ENCODE measurements at places on chromosomes 3 and 15.

DNA sequence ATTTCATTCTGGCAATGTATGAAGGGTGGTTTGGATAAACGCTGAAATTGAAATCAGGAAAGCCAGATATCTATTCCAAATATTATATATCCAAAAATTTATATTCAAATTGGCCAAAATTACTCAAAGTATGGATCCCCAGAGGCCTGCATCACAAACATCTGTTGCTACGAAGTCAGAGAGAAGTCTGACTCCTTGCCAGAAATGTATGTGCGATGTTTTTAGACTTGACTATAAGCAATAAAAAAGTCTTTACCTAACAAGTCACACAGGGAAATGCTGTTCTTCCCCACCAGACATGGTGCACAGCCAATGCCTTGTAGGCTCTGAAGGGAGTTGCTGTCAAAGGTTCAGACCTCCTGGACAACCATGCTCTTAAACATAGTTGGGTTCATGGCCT lies 533.1 kb downstream of the OTOL1 start:
- DNase-seq = no peak

- no peak for DNase-seq
Observed at GRCh38 chr15:83077491-83078230, 10.6 kb upstream of the BTBD1 start.

GRCh38 chr3:181726351-181727330 lies 14.9 kb downstream of the SOX2 start:
- DNase-seq = no peak

DNA sequence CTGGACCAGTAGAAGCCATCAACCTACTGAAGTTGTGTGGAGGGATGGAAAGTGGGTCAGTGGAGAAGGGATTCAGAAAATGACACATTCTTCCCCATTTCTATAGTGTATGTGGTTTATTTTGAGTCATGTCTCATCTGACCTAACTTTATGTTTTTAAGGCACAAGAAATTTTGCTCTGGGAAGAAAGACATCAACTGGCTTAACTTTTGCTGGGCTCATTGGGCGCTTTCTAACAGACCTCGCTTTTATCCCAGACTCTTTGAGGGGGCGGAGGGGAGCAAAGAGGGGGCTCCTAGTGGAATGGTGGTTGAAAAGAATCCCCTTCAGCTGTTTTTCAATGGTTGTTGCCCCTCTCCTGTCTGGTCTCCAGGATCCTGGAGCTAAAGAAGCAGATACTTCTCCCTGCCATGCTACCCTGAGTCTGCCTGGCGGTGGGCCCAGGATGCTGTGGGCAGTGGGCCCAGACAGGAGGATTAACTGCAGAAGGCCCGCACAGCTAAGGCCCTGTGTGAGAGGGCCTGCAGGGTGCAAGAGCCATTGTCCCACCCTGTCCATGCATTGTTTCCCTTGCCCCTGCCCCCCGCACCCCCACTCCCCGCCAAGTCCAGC lies 14.5 kb downstream of the CSRNP1 start:
- no peak for DNase-seq

DNA sequence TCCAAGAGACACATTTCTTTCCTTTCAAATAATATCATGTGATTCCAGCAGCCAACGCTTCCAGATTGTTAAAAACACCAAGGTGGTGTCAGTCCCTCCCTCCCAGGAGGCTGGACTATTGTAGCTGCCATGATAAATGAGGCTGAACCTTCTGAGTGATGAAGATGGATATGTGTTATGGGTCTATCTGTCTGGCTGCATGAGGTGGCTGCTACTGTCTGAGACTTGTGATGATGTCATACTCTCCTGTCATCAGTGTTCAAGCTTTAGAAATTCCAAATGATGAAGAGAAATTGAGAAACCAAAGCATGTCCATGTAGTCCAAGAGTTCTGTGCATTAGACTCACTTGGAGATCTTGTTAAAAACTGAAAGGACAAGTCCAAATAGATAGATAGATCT lies 683.0 kb downstream of the NTRK3 start:
- no peak for DNase-seq

DNA sequence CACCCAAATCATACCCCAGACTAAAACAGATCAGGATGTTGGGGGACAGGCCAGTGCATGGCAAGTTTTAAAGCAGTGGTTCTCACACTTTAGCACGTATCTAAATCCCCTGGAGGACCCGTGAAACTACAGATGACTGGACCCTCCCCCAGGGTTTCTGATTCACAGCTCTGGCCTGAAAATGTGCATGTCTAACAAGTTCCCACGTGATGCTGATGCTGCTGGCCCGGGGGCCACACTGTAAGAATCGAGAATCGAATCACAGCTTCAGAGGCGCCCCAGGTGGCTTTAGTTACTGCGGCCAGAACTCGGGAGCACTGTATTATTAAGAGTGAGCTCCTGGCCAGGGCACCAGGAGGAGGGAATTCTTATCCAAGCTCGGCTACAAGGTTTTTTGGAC lies 11.6 kb downstream of the ADAMTS17 start:
- DNase-seq = no peak

GRCh38 chr3:124972457-124972856 lies 37.9 kb upstream of the MUC13 start:
- DNase-seq = no peak

DNA sequence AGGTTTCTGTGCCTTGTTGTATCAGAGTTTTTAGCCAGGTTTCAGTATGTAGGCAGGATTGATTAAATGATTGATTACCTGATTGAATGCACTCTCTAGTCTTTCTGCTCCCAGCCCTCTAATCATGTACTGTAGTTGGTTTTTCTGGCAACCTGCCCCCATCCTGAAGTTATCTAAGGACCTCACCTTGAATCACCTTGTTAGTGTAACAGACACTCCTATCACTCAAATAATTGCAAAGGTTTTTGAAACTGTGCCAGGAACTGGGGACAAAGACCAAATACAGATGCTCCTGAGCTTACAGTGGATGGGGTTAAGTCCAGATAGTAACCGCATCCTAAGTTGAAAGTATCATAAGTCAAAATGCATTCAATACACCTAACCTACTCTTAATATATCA lies 141.5 kb upstream of the EIF1B start:
- DNase-seq = no peak

GRCh38 chr15:82643992-82644391 lies 3.2 kb downstream of the CPEB1 start:
- no peak for DNase-seq

- DNase-seq = no peak
Observed at GRCh38 chr15:82653483-82654168, 6.5 kb upstream of the CPEB1 start.

- no peak for DNase-seq
Observed at GRCh38 chr3:8273479-8273878, 228.1 kb upstream of the LMCD1 start.

- no peak for DNase-seq
Observed at GRCh38 chr3:121473001-121473400, 72.8 kb downstream of the POLQ start.

DNA sequence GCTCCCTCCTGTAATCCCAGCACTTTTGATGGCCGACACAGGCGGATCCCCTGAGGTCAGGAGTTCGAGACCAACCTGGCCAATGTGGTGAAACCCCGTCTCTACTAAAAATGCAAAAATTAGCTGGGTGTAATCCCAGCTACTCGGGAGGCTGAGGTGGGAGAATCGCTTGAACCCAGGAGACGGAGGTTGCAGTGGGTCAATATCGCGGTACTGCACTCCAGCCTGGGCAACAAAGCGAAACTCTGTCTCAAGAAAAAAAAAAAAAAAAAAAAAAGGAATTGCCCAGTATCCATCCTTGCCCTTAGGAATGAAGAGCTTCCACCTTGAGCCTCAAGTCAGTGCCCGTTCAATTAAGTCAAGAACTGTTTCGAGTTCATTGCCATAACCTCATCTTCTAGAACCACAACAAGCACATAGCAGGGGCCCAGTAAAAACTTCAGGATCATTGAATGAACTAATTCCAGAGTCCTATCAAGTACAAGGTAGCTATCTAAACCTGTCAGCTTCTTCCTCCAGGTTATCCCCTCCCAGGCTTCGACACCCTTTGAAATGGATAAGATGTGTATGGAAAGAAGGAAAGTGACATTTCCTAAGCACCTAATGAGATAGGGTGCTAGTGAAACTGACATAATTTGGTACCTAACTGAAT lies 826 bp downstream of the DBR1 start:
- DNase-seq = peak; percentile 14

- no peak for DNase-seq
Observed at GRCh38 chr15:94655249-94655880, 424.0 kb downstream of the MCTP2 start.

GRCh38 chr3:189883113-189883753 lies 237.5 kb downstream of the P3H2 start:
- DNase-seq = no peak

GRCh38 chr15:57551715-57552677 lies 39.7 kb upstream of the MYZAP start:
- peak; percentile 43 for DNase-seq

- peak; percentile 75 for DNase-seq
Observed at GRCh38 chr3:5138214-5138981, 16.3 kb downstream of the ARL8B start.

DNA sequence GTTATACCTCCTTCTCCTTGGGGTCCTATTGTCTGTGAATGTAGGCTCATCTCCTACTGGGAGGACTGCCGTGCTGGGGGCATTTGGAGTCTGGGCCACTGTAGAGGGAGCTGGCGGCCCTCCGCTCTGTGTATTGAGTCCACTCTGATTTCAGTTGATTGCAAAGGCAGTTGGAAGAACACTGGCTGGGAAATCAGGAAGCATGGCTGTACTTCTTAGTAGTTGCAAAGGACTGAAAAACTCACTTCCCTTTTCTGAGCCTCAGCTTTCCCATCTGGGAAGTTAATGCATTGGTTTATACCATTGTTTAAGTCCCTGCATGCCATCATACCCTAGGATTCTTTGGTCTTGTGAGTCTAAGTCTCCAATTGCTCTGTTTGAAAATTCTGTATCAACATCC lies 46.7 kb downstream of the TMED3 start:
- no peak for DNase-seq

- no peak for DNase-seq
Observed at GRCh38 chr3:165830746-165831145, 6.5 kb downstream of the BCHE start.

DNA sequence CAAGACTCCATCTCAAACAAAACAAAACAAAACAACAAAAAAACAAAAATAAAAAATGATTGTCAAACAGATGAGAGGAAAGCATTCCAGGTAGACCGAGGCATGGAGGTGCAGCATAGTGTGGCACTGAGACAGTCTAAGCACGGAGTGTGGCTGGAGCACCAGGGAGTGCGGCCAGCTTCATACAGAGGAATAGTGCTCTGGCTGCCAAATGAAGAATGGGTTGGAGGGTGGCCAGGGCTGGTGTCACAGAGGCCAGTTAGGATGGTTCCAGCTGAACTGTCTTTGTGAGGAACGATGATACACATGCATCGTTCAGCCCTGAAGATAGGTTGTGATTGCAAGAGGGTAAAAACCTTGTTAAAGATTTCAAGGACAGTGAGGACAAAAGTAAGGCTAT lies 28.3 kb downstream of the MITF start:
- no peak for DNase-seq

GRCh38 chr15:95868450-95868849 lies 462.1 kb upstream of the NR2F2 start:
- DNase-seq = no peak

GRCh38 chr3:109122690-109123089 lies 4.8 kb upstream of the MORC1 start:
- no peak for DNase-seq

DNA sequence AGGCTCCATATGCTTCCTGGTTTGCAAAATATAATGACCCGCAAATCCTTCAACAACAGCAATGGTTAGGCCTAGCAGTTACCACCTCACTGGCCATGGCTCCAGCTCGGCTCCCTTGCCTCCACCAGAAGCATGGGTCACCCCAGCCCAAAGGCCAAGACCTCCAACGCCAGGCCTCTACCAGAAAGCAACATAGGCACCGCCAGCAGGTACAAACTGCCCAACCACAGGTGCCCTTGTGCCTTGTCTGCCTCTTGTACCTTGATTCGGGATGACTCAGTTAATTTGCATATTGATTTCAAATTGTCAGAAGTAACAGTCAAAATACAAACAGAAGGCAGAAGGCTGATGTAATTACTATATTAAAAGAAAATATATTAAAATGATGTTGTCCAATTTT lies 124.7 kb downstream of the IL5RA start:
- DNase-seq = no peak

- DNase-seq = no peak
Observed at GRCh38 chr3:17747174-17747889, 4.9 kb upstream of the TBC1D5 start.

- no peak for DNase-seq
Observed at GRCh38 chr3:10238345-10239183, 9.7 kb upstream of the TATDN2 start.

- no peak for DNase-seq
Observed at GRCh38 chr15:82958638-82959037, 6.1 kb upstream of the HOMER2 start.

DNA sequence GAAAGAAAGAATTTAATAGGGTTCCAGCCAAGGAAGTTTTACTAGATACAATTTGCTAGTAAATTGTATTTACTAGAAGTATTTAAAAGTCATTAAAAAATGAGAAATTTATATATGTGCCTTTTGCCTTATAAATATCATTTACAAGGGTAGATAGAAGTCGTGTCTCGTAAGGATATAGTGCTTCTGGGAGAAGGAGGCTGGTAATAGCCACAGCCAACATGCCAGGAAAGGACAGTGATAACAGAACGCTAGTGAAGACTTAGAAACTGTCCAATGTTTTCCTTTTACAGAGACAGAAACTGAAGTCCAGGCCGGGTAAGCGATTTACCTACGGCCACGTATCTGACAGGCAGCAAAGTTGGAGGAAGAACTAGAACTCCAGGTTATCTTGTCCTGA lies 113.5 kb upstream of the LRRN1 start:
- DNase-seq = no peak

GRCh38 chr3:152790651-152791387 lies 44.1 kb upstream of the P2RY1 start:
- DNase-seq = no peak

- no peak for DNase-seq
Observed at GRCh38 chr15:97745481-97746071, 214.9 kb upstream of the ARRDC4 start.

- DNase-seq = no peak
Observed at GRCh38 chr3:171198781-171199472, 172.4 kb upstream of the SLC2A2 start.

DNA sequence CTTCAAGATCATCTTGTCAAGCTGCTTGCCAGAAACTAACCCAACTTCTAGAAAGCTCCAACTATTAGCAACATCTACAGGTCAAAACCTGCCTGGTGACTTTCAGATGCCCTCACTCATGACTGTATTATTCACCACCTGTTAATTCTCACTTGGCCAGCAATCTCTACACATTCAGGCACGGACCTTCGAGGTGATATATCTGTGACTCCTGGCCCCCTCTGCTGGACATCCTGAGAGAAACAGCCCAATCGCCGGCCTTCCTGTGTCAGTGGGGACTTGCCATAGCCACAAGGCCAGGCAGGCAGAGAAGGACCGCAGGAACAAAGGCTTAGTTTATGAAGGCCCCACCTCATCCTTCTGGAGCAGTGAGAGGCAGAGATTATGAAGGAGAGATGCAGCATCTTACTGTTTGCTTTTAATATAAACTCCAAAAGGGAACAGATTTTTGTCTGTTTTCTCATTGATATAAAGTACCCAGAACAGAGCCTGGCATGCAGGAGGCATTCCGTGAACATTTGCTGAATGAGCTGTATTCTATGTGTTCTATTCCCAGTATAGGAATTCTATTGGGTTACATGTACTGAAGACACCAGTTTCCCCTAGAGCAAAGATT lies 24.4 kb upstream of the OCA2 start:
- peak; percentile 89 for DNase-seq

GRCh38 chr3:189587664-189588040 lies 43.5 kb upstream of the TP63 start:
- DNase-seq = no peak
